ENCODE measurements at places on chromosomes 7 and 10.

- DNase-seq = no peak
Measured at GRCh38 chr10:51244748-51245490, 170.6 kb downstream of the PRKG1 start.

DNA sequence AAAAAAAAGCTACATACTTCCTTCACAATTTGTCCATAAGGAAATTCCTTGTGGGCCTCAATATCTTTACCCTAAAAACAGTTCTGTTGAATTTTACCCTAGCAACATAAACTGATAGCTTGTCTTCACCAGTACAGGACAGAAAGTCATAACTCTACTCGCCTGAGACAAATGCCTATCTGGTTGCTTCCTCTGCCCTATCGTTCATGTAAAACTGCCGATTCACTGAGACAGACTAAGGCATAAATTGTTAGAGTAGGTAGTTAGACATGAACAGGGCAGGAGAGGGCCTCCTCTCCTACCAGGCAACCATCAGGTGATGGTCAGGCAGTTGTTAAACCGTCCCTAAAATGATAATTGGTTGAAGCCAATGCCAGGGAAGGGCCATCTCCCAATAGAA is 25.0 kb downstream of the IFIT3 start:
- no peak for DNase-seq

DNA sequence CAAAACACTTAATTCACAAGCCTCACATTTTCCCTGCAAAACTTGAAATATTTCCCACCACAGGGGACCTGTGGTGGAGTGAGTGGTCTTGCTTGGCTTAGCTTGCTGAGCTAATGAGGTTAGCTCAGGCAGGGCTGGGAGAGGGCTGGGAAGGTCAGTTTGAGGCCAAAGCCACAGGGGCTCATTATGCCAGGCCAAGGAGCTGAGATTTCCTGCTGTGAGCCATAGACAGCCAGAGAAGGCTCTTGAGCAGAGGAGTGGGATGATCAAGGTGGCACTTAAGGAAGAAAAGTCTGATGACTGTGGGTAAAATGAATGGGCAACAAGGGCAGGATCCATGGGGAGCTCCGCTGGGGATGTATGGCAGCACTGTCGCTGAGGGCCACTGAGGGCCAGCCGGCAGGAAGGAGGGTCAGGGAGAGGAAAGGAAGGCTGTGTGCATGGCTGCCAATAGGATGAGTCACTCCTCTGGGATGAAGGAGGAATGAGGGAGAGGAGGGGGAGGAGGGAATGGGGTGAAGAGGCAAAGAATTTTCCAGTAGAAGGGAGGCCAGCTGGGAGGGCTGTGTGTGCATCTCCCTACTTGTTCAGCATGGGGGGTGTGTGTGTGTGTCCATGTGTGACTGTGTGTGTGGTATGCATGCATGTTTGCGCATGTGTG is 18.7 kb upstream of the ZNF488 start:
- DNase-seq = no peak

GRCh38 chr10:20963056-20963455 is 65.9 kb upstream of the NEBL start:
- DNase-seq = no peak

- DNase-seq = no peak
Measured at GRCh38 chr7:12984117-12984516, 296.7 kb downstream of the ARL4A start.

- DNase-seq = peak; percentile 20
Measured at GRCh38 chr10:101444058-101444898, 90.3 kb downstream of the BTRC start.

- no peak for DNase-seq
Measured at GRCh38 chr7:138382862-138383565, 77.0 kb upstream of the TRIM24 start.

DNA sequence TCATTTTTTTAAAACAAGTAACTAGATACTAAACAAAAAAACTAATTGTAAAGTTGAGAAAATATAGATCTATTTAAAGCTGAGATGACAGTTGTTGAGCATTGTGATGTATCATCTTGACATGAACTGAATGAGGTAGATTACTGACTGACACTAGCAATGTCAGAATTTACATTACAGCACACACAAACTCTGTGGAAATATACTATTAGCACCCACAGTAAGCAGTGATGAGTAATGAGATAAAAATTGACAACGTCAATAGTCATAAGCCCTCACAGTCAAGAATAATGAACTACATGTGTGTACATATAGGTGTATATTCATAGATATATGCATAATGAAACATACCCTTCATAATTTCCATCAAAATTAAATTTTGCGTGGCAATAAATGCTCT is 368.4 kb downstream of the TFEC start:
- no peak for DNase-seq

GRCh38 chr10:66837335-66837734 is 88.5 kb upstream of the LRRTM3 start:
- DNase-seq = no peak

DNA sequence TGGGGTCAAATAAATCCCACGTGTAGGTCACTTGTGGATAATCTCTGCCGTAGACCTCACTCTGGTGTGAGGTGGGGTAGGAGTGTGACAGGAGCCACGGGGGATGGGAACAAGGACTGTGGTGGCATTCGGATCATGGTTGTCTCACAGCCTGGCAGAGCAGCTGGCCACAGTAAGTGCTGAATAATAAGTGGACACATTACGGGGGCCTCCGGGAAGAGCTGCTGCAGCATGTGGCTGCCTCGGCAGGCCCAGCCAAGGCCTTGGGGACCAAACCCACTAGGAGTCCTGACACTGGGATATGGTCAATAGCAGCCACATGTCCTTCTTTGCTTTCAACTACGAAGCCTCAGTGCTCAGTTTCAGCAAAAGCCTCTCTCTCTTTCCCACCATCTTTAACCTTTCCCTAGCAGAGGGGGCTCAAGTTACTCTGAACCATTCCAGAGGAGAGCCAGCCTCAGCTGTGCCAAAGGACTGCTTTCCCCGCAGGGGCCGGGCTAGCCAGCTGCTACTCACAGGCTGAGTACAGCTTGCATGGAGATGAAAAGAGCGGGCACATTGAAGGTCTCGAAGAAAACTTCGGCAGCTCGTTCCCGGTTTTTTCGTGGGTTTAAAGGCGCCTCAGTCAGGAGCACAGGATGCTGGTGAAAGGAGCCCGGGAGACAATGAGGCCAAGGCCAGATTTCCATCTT is 17.3 kb downstream of the ACTR1A start:
- DNase-seq = no peak

DNA sequence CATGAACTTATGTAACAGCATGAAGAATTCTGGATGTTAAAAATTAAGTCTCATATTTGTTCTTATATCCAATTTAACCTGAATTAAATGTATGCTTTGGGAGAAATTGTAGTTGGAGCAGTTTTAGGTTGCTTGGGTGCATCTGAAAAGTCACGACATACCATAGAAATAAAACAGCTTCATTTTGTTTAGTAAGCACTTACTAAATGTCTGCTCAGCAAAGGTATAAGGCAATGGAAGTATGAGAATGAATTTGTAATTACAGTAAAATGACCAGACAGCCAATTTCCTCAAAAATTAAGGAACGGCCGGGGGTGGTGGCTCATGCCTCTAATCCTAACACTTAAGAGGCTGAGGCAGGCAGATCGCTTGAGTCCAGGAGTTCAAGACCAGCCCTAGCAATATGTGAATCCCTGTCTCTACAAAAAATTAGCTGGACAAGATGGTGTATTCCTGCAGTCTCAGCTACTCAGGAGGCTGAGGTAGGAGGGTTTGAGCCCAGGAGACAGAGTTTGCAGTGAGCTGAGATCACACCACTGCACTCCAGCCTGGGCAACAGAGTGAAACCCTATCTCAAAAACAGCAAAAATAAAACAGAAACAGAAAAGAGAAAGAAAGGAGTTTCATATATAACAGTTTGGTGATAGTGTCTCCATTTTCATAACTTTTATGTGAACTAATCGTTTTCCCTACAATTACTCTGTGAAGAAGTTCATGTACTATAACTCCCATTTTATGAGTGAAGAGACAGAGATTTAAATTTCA is 47.2 kb upstream of the KLF6 start:
- DNase-seq = no peak

DNA sequence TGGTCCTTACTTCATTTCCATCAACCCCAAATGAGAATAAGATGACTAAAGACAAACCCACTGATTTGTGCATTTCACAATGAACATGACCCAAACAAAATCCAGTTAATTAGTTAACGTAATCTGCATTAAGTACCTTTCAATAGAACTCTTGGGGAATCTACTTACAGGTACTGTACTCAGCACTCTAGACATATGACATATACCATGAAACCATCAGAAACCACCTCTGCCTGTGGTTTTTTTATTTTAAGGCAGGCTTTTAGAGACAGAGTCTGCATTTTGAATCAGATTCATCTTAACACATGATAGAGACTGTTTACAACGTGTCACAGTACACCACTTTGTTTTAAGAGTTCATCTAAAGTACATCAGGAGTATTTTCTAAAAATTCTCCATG is 168.4 kb downstream of the BTAF1 start:
- no peak for DNase-seq

DNA sequence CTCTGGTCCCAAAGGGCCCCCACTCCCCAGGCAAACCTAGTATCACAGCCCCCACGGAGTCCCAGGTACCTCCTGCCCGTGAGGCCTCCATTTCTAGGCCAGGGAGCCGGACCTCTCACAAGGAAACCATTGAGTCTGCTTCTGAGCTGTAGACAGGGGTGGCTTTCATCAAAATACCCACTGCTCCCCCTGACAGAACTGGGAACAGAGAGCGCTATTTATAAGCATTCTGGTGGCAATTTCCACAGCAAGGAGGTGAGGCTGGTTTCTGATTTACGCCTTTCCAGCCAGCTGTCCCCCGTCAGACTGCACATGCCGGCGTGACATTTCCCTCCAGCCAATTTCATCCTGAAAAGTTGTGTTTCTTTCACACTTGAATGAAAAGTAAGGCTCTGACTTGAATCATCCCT is 407.5 kb upstream of the PRKCQ start:
- no peak for DNase-seq

- no peak for DNase-seq
Measured at GRCh38 chr10:129140921-129141885, 325.8 kb upstream of the MGMT start.

GRCh38 chr7:155797262-155798250 is 14.7 kb downstream of the SHH start:
- no peak for DNase-seq

GRCh38 chr10:51095444-51095843 is 21.2 kb downstream of the PRKG1 start:
- no peak for DNase-seq

- DNase-seq = no peak
Measured at GRCh38 chr10:7475046-7475911, 64.4 kb upstream of the SFMBT2 start.

GRCh38 chr10:52297747-52298146 is 16.3 kb upstream of the DKK1 start:
- DNase-seq = no peak

DNA sequence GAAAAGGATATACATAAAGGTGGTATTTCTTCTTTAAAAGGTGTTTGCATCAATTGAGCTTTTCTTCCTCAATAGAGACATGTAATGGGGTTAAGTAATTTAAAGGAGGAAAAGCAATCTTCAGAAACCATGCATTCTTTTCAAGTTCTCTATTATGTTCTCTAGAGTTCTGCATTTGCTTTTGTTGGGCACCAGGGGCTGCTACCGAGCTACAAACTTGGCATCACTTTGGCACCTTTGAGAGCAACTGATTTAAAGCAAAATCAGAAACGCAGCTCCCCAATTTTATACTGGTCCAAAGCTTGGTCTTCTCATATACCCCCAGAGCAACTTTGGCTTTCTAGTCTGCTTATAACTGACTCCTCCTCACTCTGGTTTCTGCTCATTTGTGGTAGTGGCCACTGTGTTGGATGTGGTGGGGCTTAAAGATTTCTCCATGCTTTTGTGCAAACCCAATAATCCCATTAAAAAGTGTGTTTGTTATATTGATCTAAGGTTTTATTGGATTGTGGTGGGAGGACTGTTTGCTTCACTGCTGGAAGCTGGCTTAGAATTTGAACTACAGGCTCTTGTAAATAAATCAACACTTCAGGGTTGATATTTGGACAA is 712.1 kb downstream of the PHTF2 start:
- DNase-seq = peak; percentile 37
